ENCODE measurements at places on chromosomes 7 and 10. TPM values are rescaled to one million over a fixed set of nuclear protein-coding genes. Genes with fewer than 3 reads are reported as not detected.

TMEM130 gene
- total RNA-seq = 0.12 TPM

ANXA8 gene
- not detected for total RNA-seq

DNA sequence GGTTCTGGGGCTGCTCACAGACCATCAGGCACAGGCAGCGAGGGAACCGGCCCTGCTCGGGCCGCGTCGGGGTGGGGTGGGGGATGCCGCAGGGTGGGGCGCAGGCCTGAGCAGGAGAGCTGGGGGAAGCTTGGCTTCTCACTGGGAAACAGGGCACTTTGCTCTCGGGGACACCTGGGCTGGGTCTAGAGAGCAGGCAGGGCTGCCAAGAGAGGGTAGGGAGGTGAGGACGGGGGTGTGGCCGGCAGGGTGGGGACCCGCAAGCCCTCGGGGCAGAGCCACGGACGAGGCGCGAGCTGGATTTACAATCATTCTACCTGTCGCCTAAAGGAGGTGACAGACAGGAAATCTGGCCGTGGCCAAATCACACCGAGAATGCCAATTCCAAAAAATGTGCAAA lies 11.1 kb downstream of the INTS1 start:
- DNase-seq = no peak

- no peak for DNase-seq
Observed at GRCh38 chr10:86402283-86402941, 35.8 kb upstream of the GRID1 start.

DNA sequence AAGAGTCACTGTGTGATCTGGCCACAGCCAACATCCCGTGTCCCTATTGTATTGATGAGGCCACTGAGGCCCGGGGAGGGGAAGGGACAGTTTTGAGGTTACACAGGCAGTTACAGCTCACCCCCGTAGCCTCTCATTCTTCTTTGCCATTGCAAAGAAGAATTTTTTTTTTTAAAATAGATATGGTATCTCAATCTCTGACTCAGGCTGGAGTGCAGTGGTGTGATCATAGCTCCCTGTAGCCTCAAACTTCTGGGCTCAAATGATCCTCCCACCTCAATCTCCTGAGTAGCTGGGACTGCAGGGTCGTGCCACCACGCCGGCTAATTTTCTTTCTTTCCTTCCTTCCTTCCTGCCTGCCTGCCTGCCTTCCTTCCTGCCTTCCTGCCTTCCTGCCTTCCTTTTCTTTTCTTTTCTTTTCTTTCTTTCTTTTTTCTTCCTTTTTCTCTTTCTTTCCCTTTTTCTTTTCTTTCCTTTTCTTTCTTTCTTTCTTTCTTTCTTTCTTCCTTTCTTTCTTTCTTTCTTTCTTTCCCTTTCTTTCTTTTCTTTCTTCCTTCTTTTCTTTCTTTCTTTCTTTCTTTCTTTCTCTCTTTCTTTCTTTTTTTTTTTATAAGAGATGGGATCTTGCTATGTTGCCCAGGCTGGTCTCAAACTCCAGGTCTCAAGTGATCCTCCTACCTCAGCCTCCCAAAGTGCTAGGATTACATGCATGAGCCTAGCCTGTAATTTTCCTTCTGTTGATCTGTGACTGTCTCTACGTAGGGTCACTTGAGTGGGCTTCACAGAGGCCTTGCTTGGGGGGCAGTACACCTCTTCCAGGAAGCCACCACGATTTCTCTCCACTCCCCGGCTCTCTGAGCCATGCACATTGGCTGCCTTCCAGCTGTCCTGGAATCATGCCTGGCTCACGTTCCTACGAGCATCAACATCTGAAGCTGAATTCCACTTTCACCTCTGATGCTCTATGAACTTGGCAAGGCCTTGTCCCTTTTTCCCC lies 31.3 kb downstream of the TMEM270 start:
- DNase-seq = no peak

- no peak for DNase-seq
Observed at GRCh38 chr10:33178026-33178755, 156.3 kb downstream of the NRP1 start.

- DNase-seq = no peak
Observed at GRCh38 chr10:132054564-132054963, 11.2 kb upstream of the JAKMIP3 start.

- no peak for DNase-seq
Observed at GRCh38 chr7:144379776-144380384, 23.6 kb downstream of the NOBOX start.

DNA sequence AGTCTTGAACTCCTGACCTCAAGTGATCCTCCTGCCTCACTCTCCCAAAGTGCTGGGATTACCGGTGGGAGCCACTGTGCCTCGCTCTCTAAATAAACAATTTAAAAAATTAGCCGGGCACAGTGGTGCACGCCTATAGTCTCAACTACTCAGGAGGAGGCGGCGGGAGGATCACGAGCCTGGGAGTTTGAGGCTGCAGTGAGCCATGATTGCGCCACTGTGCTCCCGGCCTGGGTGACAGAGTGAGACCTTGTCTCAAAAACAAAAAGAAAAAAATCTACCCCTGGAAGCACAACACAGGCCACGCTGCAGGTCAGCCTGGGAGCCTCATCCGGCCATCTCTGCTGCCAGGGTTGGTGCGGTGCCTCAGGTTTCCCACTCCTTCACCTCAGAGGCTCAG lies 3.8 kb upstream of the EIF3B start:
- DNase-seq = no peak

Data from colonic mucosa (tissue), 4 donors.